Stimulated activated CD8-positive, alpha-beta memory T cell treated with anti-CD3 and anti-CD28 coated beads, Interleukin-12 subunit alpha, Interleukin-12 subunit beta, amount 100 ng/mL, for 4 hours (primary cell): ENCODE measurements at places on chromosomes 4 and X.

DNA sequence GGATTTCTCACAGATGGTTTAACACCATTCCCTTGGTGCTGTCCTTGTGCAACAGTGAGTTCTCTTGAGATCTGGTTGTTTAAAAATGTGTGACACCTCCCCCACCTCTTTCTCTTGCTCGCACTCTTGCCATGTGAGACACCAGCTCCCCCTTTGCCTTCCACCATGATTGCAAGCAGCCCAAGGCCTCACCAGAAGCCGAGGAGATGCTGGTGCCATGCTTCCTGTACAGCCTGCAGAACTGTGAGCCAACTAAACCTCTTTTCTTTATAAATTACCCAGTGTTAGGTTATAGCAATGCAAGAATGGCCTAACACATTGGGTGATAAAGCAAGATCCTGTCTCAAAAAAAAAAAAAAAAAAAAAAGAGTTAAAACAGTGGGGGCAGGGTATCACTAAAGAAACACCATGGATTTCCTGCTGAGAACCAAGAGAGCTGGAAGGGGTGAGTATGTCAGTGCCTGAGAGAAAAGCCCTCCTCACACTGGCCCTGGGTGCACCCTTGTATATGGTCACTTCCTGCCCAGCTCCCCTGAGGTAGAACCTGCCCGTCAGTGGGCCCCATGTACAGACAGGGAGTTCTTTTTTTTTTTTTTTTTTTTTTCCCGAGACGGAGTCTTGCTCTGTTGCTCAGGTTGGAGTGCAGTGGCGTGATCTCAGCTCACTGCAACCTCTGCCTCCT is 46.4 kb downstream of the APOO start:
- no peak for DNase-seq

DNA sequence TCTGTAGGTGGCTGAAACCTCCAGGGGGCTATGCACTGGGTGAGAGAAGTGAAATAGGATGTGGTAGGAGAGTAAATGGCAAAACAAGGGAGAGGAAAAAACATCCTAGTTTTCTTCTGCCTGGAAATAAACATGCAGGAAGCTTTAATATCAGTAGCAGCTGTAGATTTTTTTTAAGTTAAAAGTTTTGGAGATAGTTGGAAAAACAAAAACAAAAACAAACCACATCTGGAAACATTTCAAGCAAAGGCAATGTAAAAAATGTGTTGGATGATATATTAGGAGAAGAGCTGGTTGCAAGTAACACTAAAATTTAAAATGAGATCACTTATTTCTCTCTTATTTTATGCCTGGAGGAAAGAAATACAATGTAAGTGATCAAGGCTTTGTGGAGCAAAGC is 388.0 kb downstream of the SPRY1 start:
- no peak for DNase-seq

DNA sequence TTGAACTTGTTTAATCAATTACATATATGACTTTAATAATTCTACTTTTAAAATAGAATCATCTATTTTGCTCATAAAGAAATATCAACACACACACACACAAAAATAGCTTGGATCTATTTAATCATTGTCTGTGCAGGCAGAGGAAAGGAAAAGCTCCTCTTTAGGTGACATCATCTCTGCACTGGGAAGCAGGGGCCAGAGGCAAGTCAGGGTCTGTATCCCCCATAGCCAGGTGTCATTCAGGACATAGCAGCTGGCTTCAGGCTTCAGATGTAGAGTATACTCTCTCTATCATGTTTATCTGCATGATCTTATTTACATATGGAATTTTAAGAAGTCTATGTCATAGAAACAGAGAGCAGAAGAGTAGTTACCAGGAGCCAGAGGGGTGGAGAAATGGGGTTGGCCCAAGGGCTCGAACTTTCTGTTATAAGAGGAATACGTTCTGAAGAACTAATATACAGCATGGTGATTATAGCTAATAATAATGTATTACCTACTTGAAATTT is 110.4 kb upstream of the LDB2 start:
- DNase-seq = no peak

GRCh38 chr4:137065311-137065710 is 467.0 kb downstream of the PCDH18 start:
- no peak for DNase-seq

DNA sequence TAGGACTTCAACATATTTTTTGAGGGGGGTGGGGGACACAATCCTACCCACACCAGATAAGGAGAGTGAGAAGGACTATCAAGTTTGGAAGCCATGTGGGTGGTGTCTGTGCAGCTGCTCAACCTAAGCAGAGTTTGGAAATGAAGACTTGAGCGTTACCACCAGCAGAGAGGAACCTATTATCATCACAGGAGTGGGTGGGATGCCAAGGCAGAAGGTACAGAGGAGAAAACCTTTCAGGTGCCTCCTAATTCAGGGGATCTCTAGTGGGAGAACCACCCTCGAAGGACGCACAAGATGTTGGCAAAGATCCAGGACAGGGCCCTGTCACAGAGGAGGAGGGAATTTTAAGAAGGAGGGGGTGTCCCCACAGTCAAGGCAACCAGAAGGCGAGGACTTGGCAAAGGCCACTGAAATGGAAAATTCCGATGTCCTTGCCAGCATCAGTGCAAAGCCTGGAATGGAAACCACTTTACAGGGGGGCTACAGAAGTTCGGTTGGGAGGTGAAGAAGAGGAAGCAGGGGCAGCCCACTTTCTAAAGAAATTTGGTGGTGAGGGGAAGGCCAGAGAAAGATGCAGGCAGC is 8.4 kb upstream of the GPM6B start:
- no peak for DNase-seq

GRCh38 chr4:83013420-83013867 is 2.8 kb upstream of the LIN54 start:
- DNase-seq = no peak

DNA sequence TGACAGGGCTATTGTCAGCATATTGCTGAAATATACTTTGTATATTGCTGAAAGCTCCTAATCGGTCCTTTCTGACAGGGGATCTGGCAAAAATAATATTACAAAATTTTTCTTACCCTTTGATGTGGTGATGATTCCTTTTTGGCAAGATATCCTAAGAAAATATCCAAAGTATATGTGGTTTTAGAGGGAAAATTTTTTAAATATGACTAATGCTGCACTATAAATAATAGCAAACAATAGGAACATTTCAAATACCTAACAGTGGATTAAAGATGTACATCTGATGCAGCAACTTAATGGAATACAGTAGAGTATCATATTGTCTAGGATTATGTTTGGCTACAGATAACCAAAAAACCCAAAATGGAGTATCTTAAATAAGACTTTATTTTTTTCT is 49.6 kb downstream of the RRAGB start:
- no peak for DNase-seq

GRCh38 chr4:2781911-2782310 is 11.0 kb upstream of the SH3BP2 start:
- DNase-seq = no peak

DNA sequence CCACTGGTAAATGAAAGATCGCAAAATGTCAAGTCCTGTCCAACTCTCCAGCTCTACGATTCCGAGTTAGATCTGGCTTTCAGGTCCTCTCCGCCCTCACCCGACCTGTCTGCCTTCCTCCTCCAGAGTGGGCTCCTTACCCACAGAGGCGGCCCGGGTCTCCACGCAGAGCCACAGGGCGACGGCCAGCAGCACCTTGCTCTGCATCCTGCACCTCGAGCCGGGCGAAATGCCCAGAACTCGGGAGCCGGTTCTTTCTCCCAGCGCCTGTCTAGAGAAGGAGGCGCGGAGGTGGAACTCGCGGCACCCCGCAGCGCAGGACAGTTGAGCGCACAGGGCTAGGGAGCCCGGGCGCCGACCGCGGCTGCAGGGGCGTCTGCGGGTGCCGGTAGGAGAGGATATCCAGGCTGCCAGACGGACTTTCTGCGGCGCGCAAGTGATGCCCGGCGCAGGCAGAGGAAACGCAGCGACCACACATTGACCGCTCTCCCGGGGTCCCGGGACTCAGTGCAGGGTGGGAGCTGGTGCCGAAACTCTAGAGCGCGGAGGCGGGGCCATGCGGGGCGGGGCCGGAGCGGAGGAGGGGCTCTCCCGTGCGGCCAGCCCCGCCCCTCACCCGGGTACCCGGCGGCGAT is at the start of gene KDR:
Gene KDR, minus strand, starts transcription at position 509 of the 635 bp plus-strand sequence. Its CDS starts 302 bp downstream, at position 207.
- no peak for DNase-seq

DNA sequence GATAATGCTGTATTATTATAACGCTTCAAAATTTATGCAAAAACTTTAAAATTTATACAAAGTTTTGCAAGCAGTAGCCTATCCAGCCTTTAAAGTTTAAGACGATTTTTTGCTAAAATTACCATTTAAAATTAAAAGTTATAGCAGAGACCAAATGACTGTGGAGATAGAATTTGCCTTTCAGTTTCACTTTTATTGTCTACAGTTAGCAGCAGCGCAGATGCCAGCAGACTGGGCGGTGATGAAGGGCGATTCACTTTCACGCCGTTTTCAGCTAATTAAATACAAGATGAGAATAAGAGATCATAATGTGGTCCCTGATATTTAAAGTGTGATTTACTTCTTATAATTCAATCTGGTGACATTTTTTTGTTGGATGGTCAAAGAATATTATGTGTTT is 1381.5 kb upstream of the ADGRL3 start:
- DNase-seq = no peak

DNA sequence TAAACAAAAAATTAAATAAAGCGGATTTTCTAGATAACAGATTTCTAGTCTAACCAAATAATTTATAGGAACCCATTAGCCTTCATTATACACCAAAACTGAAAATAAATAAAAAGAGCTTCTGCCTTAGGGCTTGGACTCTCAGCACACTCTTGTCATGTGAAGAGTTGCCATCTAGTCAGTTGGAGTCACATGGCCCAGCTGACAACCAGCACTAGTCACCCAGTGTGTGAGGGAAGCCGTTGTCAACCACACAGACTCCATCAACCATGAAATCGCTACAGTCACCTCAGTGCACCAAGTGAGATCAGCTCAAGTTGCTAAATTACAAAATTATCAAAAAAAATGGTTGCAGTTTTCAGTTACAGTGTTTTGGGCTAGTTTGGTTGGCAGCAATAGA is 470.0 kb downstream of the GASK1B start:
- DNase-seq = no peak

DNA sequence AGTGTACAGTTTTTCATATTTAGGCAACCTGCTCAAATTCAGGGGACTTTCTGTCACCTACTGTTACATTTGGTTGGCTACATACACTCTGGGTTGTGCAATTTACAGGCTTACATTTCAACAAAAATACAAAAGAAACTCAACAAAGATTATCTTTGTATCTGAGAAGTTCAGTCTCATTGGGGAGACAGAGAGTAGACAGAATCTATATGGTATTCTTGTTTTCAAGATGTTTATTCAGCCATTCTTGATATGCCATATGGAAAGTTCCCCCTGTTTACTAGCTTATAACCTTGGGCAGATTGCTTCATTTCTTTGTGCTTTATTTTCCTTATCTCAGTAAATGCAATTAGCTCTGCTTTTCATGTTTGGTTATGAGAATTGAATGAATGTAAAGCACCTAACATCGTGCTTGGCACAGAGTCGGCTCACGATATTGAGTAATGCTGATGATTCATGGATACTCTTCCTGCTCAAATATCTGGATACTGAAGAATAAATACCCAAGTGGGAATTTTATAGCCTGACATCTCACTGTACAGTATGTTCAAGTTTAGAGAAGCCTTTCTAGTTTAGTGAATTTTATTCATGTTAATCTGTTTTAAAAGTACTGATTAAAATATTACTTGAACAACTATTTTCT is 96.5 kb upstream of the PACRGL start:
- DNase-seq = no peak

DNA sequence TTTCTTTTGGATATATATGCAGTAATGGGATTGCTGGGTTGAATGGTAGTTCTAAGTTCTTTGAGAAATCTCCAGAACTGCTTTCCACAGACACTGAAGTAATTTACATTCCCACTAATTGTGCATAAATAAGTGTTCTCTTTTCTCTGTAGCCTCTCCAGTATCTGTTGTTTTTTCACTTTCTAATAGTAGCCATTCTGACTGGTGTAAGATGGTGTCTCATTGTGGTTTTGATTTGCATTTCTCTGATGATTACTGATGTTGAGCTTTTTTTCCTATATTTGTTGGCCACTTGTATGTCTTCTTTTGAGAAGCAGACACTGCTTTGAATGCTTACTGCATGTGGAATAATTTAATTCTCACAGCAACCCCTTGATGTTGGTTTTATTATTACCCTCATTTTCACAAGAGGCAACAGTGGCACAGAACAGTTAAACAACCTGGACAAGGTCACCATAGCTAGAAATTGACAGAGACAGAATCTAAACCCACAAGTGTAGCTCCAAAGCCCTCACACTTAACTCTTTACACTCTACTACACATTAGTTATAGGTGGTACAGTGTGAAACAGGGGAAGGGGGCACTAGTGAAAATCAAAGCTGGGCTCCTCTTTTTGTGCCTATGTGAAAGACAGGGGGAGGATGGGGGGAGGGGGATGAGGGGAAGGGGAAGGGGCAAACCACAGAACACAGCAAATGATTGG is 96.1 kb downstream of the REELD1 start:
- DNase-seq = no peak

DNA sequence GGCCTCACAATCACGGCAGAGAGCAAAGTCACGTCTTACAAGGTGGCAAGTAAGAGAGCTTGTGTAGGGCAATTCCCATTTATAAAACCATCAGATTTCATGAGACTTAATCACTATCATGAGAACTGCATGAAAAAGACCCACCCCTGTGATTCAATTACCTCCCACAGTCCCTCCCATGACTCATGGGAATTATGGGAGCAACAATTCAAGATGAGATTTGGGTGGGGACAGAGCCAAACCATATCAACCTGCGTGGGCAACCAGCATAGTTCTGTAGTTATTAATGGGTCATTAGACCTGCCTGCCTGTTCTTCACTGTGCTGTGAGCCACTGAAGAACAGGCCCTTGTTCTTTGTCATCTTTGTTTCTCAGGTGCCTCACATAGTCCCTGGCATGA is 593.7 kb upstream of the BOD1L1 start:
- no peak for DNase-seq

GRCh38 chr4:3373468-3373867 is 68.3 kb upstream of the HGFAC start:
- no peak for DNase-seq

GRCh38 chr4:24130637-24131036 is 240.8 kb upstream of the PPARGC1A start:
- no peak for DNase-seq

- no peak for DNase-seq
Observed at GRCh38 chr4:74325886-74326285, 17.6 kb downstream of the EPGN start.

DNA sequence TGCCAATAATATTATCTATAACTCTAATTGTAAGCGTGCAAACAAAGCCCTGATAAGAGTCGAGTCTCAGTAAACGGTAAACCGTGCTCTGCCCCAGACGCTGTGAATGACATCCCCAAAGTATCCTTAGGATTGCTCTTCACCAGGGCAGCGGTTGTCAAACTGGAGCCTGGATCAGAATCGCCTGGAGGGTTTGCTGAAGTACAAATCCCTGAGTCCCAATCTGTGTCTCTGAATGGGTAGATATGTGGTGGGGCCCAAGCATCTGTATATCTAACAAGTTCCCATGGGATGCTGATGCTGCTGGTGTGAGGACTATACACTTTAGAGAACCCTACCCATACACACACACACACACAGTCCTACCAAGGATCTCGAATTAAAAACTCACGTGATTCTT is 813 bp upstream of the APBB2 start:
- no peak for DNase-seq

- no peak for DNase-seq
Observed at GRCh38 chr4:113040793-113041192, 8.7 kb upstream of the ANK2 start.

- DNase-seq = no peak
Observed at GRCh38 chr4:23305026-23305425, 584.8 kb downstream of the PPARGC1A start.
